ENCODE measurements at places on chromosomes 4 and X. TPM values are rescaled to one million over a fixed set of nuclear protein-coding genes. Genes with fewer than 3 reads are reported as not detected.

- H3K4me3 ChIP-seq = no peak overlapping the region
- no peaks in the 10 kb centered on the region for H3K36me3 ChIP-seq
- H3K27ac ChIP-seq = no peak overlapping the region
- H3K27me3 ChIP-seq = peaks cover 14% of the 10 kb centered on the region
Measured at GRCh38 chrX:69000877-69001276, 164.4 kb downstream of the PJA1 start.

GRCh38 chr4:126385954-126386353, 1071.2 kb downstream of the FAT4 start:
- H3K4me1 ChIP-seq = no peaks in the 10 kb centered on the region
- H3K27ac ChIP-seq = no peak overlapping the region
- H3K27me3 ChIP-seq = no peaks in the 10 kb centered on the region
- H3K36me3 ChIP-seq = no peaks in the 10 kb centered on the region
- H3K4me3 ChIP-seq = no peak overlapping the region
- no peak for DNase-seq

DNA sequence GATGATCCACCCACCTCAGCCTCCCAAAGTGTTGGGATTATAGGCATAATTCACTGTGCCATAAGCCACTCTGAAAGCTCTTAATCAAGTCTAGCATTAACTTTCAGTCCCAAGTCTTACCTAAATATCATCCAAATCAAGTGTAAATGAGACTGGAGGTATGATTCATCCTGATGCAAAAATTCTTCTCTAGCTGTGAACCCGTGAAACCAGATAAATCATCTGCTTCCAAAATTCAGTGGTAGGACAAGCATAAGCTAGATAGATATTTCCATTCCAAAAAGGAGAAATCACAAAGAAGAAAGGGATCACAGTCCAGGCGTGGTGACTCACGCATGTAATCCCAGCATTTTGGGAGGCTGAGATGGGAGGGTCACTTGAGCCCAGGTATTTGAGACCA, 8.8 kb upstream of the TBC1D25 start:
- H3K4me3 ChIP-seq = no peak overlapping the region
- H3K36me3 ChIP-seq = peaks cover 2% of the 10 kb centered on the region
- 0 out of 2 replicates have a peak, but pooled peaks cover 1% of the 10 kb centered on the region for H3K4me1 ChIP-seq
- no peak for DNase-seq

The MAGEB18 gene
- not detected for total RNA-seq

The NPY1R gene
- under 0.01 TPM for total RNA-seq

DNA sequence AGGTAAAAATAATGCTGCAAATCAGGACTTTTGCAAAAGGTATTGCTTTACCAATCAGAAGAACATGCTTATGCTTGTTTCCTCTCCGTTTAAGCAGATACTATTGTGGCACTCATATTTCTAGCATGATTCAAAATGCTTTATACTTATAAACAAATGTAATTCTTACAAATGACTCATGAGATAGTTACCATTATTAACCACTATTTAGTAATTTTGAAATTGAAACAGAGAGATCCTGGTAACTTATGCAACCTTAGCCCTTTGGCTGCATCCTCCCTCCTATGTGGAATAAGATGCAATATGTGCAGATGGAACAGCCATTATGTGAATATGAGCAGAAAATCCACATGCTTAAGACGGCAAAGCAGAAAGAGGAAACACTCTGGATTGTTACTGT, 164.7 kb downstream of the PCDH18 start:
- H3K4me1 ChIP-seq = peaks cover 8% of the 10 kb centered on the region
- H3K27me3 ChIP-seq = no peaks in the 10 kb centered on the region
- DNase-seq = peak; percentile 87
- no peaks in the 10 kb centered on the region for H3K36me3 ChIP-seq

The BEND2 gene
- not detected for total RNA-seq

The IL9R gene
- total RNA-seq = not detected

DNA sequence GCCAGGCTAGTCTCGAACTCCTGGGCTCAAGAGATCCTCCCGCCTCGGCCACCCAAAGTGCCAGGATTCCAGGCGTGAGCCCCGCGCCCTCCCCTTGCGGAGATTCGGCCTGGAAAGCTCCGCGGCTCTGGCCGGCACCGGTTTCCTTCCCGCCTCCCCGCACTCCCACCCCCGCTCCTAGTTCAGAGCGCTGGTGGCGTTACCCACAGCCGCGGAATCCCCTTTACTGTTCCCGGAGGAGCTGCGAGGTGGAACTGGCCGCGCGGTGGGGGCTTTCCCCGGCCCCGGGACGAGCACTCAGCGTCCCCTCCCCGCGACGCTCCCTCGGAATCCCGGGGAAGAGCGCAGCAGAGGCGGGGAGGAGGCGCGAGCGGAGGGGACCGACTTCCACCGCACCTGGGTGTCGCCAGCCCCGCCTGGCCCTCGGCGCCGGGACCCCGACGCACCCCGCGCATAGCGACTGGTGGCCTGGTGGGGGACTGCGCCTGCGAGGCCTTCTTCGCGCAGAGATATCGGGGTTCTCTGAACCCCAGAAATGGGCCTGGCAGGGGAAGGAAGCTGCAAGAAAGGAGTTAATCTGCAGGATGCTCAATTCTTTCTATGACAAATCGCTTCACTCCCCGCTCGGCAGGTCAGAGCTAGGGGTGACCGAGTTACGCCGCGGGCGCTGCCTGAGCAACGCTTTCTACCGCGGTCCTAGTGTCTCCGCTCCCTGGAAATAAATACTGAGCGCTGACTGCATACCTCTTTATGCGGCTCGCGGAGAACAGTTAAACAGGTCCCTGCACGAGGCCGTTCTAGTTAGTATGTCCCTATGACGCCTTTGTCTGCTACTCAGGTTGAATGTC, 14.6 kb upstream of the SLC25A4 start:
- no peak for DNase-seq
- H3K36me3 ChIP-seq = no peaks in the 10 kb centered on the region
- H3K4me1 ChIP-seq = no peaks in the 10 kb centered on the region
- peaks cover 13% of the 10 kb centered on the region for H3K27me3 ChIP-seq
- peak overlapping the region; percentile 38 for H3K4me3 ChIP-seq
- H3K27ac ChIP-seq = no peak overlapping the region

DNA sequence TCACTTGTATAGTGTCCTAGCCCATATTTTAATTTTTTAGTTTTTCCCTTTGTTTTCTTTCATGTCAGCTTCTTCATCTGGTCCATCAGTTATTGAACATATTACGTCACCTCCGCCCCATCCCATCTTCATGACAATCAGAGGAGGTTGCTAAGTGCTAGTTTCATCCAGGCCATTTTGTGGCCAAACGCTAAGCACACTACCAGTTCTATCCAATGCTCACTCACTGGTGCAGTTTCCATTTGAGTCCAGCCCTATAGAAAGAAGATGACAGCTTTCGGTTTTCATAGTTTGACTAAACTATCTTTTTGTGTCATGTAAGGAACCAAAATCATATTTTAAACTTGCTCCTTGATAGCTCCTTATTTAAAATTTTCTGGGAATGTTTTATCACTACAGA, 304.2 kb downstream of the TENM3 start:
- no peak overlapping the region for H3K27ac ChIP-seq
- no peaks in the 10 kb centered on the region for H3K4me1 ChIP-seq
- no peak for DNase-seq
- no peaks in the 10 kb centered on the region for H3K27me3 ChIP-seq
- no peak overlapping the region for H3K4me3 ChIP-seq
- H3K36me3 ChIP-seq = no peaks in the 10 kb centered on the region

GRCh38 chrX:154333837-154334271, 38.3 kb downstream of the TKTL1 start:
- H3K27me3 ChIP-seq = peaks cover 19% of the 10 kb centered on the region
- H3K4me1 ChIP-seq = peaks cover 1% of the 10 kb centered on the region
- DNase-seq = no peak

DNA sequence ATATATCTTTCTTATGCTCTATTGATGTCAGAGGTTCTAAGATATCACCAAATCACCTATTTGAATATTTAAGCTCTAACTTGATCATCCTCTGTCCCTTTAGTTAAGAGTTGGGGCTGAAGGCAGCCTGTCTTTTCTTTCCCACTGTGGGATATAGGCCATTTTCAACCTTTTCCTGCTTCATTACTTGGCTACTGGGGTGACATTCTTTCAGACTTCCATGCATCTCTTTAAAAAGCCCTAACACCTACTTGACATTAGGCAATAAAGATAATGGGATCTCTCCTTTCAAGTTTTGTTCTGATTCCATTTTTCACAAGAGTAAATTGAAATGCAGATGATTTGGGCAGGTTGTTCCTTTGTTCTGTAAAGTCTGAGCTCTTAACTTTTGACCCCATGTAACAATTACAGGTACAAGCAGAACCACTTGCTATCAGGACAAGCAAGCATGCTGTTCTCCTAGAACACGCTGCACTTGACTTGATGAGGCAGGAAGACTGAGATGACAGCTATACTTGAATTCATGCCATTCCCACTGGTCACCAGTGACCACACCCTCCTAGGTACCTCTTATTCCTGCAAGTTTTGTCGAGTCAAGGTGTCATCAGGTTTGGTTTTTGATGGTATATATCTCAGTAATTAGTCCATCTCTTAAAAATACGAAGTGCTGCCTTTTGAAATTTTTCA, 18.2 kb downstream of the HOPX start:
- no peaks in the 10 kb centered on the region for H3K36me3 ChIP-seq
- H3K4me1 ChIP-seq = no peaks in the 10 kb centered on the region
- peaks cover 24% of the 10 kb centered on the region for H3K27me3 ChIP-seq
- DNase-seq = no peak
- H3K4me3 ChIP-seq = no peak overlapping the region
- no peak overlapping the region for H3K27ac ChIP-seq

The KLKB1 gene
- total RNA-seq = under 0.01 TPM

GRCh38 chrX:7233580-7234406, 85.8 kb upstream of the PUDP start:
- no peak overlapping the region for H3K4me3 ChIP-seq
- H3K36me3 ChIP-seq = no peaks in the 10 kb centered on the region
- no peaks in the 10 kb centered on the region for H3K4me1 ChIP-seq
- no peak overlapping the region for H3K27ac ChIP-seq
- no peaks in the 10 kb centered on the region for H3K27me3 ChIP-seq

The UGT2A1 gene
- total RNA-seq = not detected

The TMPRSS11A gene
- not detected for total RNA-seq

GRCh38 chr4:125016892-125017299, 297.9 kb upstream of the FAT4 start:
- H3K36me3 ChIP-seq = no peaks in the 10 kb centered on the region
- DNase-seq = no peak
- no peaks in the 10 kb centered on the region for H3K27me3 ChIP-seq
- peaks cover 1% of the 10 kb centered on the region for H3K4me1 ChIP-seq
- H3K4me3 ChIP-seq = no peak overlapping the region

DNA sequence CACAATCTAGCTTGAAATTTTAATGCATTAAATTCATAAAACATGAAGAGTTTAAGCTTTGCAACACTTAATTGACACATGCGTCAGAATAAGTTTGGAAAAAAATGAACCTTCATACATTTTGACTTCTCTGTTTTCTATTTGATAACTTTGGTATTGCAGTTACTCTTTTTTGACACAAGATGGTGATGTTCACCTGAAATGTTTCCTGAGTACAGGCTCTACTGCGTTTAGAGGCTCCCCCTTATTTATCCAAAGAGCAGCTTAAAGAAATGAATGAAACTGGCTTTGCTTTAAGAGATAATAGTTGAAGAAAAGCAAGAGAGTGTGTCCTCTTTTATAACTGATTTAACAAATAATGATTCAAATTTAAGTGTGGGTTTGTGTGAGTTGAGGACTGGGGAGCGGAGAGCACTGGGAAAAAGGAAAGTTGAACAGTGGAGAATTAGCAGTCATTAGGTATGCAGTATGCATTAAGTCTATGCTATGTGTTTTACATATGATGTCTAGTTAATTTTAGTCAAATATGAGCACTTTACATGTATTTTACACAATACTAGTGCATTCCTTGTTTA, 180.6 kb upstream of the NUDT6 start:
- peak; percentile 69 for DNase-seq
- no peaks in the 10 kb centered on the region for H3K27me3 ChIP-seq
- no peak overlapping the region for H3K4me3 ChIP-seq
- H3K36me3 ChIP-seq = no peaks in the 10 kb centered on the region

DNA sequence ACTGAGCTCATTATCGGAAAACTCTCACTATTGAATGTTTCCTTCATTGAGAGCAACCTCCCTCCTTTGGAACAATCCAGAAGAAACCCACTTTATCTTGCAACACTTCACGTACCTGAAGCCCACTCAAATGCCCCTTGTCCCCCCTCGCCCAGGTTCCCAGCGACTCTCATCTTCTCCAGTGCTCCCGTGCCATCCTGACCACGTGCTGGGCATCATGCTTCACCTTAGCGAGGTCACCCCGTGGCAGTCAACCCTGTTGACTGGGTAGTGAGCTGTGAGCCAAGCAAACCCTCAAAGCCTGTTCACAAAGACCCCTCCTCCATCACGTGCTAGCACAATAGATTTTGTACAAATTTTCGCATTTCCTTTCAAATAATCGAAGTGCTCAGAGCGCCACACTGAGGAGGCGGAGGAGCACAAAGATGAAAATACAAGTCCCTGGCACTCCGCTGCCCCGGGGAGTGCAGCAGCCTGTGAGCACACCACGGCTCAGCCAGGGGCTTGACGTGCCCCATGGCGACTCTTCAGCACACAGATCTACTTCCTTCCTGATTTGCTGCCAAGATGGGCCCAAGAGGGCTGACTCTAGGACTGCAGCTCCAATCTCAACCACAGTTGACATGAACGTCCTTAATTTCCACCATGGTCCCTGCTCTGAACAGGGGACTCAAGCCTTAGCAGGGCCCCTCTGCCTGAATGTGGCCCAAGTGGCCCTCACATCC, 15.6 kb downstream of the PDZD4 start:
- DNase-seq = no peak
- no peak overlapping the region for H3K27ac ChIP-seq
- H3K27me3 ChIP-seq = peaks cover 20% of the 10 kb centered on the region
- H3K4me1 ChIP-seq = no peaks in the 10 kb centered on the region

- DNase-seq = peak; percentile 95
- H3K27ac ChIP-seq = peak overlapping the region; percentile 95
- no peak overlapping the region for H3K4me3 ChIP-seq
- H3K4me1 ChIP-seq = peaks cover 19% of the 10 kb centered on the region
- no peaks in the 10 kb centered on the region for H3K27me3 ChIP-seq
Measured at GRCh38 chr4:1939664-1940509, 68.7 kb downstream of the NSD2 start.

GRCh38 chr4:108559068-108559793, 61.1 kb upstream of the RPL34 start:
- DNase-seq = no peak
- no peak overlapping the region for H3K4me3 ChIP-seq
- H3K36me3 ChIP-seq = no peaks in the 10 kb centered on the region
- no peaks in the 10 kb centered on the region for H3K4me1 ChIP-seq
- H3K27ac ChIP-seq = no peak overlapping the region

- no peak overlapping the region for H3K27ac ChIP-seq
- peak; percentile 77 for DNase-seq
- no peaks in the 10 kb centered on the region for H3K27me3 ChIP-seq
- H3K4me3 ChIP-seq = peak overlapping the region; percentile 83
- H3K36me3 ChIP-seq = no peaks in the 10 kb centered on the region
Measured at GRCh38 chr4:105474099-105474518, 247 bp upstream of the PPA2 start.

All from IMR-90 (cell line).